ENCODE measurements at places on chromosomes 5 and 9.
A peak's percentile ranks its signal among the peaks of the same experiment; 100 is the strongest.

DNA sequence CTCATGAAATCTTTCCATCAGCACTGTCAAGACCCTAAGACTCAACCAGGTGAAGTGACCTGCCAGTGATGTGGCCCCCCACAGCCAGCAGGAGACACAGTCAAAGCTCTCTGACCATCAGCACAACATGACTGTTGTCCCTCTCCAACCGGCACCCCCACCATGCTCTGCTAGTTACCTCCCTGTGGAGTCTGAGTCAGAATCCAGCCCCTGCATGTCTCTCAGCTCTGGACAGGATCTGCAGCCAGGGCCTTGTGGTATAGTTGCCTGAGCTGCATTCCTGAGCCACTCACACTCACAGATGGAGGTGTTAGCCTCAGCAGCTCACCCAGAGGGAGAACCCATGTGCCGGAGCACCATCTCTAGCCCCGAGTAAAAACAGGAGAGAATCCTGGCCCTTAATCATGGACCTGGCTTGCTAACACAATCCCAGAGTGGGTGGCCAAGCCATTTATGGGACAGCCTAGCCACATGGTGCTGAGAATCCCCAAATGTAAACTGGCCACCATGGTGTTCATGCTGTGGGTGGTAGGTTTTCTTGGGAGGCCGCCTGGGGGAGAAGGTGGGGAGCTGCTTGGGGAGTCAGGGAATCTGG is 237.8 kb downstream of the PAPPA start:
- DNase-seq: no peak

- no peak for DNase-seq
Observed at GRCh38 chr5:174832811-174833210, 108.4 kb downstream of the MSX2 start.

GRCh38 chr5:157997991-157998504 is 139.1 kb upstream of the CLINT1 start:
- no peak for DNase-seq

DNA sequence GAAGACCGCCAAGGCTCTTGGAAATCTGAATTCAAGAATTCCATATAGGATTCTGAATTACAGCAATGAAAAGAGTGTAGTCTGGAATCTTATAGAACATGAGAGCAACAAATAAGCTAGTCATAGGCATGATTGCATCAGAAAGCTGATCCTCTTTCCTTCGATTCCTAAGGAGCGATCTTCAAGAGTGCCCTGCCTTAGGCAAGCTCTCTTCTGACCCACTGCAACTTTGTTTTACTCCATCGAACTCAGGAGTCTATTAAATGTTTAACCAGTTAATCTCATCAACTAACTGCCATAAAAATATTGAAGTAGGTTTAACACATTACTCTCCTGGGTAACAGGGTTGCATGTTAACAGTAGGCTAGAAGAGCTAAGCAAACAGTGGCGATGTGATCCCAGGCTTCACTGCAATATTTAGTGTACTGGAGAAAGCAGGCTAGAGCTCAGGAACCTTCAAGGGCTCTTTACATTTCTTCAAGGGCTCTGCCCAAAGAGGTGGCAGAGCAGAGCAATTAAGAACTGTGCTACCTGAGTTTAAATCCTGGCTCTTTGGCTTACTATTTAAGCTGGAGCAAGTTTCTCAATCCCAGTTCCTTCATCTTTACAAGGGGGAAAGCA is 146.3 kb downstream of the RORB start:
- no peak for DNase-seq

DNA sequence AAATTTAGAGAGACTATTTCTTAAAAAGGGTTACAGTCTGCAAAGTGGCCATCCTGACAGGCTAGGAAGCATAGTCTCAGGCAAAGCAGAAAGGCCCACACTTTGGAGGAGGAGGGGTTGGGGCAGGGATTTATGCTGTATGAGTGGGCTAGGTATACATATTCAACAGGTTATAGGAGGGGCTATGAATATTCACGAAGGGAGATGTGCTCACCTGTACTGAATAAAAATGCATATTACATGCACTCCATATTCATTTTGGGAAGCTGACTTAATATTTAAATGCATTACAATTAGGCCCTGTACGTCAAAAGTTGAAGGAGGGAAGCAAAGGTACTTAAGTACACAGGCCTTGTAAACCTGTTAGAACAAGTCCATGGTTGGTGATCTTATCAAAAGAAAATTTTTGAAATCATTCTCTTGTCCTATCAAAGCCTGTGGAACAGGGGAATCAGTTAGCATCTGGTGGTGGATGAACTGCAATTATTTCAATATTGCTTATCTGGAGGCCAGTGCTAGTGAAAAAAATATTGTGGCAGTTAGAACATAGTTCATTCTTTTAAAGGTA is 1.6 kb downstream of the CENPP start:
- no peak for DNase-seq

- peak; percentile 72 for DNase-seq
Observed at GRCh38 chr5:141821430-141821925, 56.7 kb downstream of the PCDH1 start.

- DNase-seq: peak; percentile 30
Observed at GRCh38 chr5:142063878-142064331, 44.7 kb upstream of the NDFIP1 start.

DNA sequence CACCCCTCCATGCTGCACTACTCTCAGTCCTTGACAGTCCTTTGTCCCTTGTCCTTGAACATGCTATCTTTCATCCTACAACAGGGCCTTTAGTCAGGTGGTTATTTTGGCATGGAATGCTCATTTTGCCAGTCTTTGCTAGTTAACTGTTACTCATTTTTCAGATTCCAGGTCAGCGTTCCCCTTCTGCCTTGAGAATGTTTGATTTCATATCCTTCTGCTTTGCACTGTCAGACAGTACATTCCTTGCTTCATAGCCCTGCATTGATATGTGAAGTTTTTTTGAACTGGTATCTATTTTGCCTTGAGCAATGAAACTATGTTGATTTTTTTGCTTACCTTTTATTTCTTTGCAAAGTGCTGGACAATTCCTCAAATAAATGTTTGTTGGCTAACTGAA is 638.2 kb upstream of the SEMA6A start:
- DNase-seq: no peak

- DNase-seq: no peak
Observed at GRCh38 chr5:170362102-170362501, 27.1 kb downstream of the KCNMB1 start.

- peak; percentile 75 for DNase-seq
Observed at GRCh38 chr5:172782169-172783039, 11.4 kb upstream of the DUSP1 start.

- no peak for DNase-seq
Observed at GRCh38 chr5:40073927-40074326, 605.8 kb upstream of the PTGER4 start.

GRCh38 chr9:13832446-13832845 is 481.5 kb downstream of the NFIB start:
- no peak for DNase-seq

DNA sequence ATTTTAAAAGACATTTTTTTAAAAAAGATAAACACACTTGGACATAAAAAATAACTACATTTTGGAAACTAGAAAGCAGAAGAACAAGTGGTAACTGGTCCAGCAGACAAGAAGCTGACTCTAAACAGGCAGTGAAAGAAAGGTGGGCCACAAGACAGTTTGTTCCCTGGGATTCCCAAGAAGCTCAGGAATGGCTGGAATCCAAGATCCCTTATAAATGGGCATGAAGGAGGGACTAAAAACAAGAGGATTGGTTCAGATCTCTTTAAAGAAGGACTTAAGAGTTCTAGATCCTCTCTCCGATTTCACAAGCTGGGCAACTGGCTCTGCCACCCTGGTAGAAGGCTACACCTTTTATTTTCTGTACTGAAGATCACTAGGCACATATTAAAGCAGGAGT is 102.8 kb downstream of the ARL15 start:
- DNase-seq: no peak

- DNase-seq: no peak
Observed at GRCh38 chr5:61098251-61098995, 63.8 kb downstream of the SMIM15 start.

DNA sequence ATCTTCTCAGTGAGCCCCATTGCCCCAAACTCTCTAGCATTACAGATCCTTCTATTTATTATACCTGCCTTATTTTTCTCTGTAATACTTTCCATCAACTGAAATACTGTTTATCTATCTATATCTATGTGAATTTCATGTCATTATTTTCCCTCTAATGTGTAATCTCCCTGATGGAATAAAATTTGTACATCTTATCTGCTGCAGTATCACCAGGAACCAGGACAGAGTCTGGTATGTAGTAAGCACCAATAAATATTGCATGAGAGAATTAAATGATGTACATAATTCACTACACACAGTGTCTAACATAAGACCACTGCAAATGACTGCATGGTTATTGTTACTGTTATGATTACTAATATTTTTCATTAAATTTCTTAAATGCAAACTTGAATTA is 759.1 kb downstream of the PRELID2 start:
- DNase-seq: no peak

GRCh38 chr9:136678624-136679023 is 8.6 kb downstream of the AGPAT2 start:
- no peak for DNase-seq

- no peak for DNase-seq
Observed at GRCh38 chr5:179765400-179765799, 28.4 kb upstream of the LTC4S start.

GRCh38 chr5:119395080-119395836 is 39.4 kb downstream of the TNFAIP8 start:
- no peak for DNase-seq

GRCh38 chr9:84271531-84271900 is 69.0 kb downstream of the SLC28A3 start:
- no peak for DNase-seq

DNA sequence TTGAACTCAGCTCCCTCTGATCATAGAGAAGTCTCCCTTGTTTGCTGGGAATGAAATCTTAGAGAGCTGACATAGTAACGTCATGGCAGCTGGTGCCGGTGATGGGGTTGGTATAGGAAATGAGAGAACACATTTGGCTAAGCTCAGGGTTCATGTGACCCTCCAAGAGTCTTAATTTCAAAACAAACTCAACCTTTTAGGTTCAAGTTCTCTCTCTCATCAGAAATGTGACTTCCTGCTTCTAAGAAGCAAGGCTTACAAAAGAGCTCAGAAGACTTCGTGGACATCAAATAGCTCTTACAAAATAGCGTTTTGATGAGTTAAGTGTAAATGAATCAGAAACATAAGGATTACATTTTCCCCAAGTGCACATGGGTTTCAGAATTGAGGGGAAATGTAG is 97.3 kb downstream of the PAPPA start:
- no peak for DNase-seq

- no peak for DNase-seq
Observed at GRCh38 chr5:99664972-99665371, 736.2 kb upstream of the CHD1 start.

- DNase-seq: peak; percentile 17
Observed at GRCh38 chr5:83608122-83608521, 112.5 kb downstream of the HAPLN1 start.

DNA sequence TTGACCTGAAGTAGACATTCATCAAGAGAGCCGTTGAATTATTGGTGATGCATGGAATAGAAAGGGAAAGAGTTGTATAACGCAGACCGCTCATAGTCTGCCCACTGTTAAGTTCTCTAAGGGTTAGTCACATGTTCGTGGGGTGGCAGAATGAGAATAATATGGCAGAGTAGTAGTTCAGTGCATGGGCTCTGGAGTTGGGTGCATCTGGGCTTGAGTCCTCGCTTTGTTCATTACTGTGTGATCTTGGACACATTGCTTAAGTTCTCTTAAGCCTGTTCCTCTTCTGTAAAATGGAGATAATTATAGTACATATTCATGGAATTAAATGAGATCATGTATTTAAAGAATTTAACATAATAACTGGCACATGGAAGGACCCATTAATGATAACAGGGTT is 23.6 kb downstream of the TNPO1 start:
- DNase-seq: no peak

DNA sequence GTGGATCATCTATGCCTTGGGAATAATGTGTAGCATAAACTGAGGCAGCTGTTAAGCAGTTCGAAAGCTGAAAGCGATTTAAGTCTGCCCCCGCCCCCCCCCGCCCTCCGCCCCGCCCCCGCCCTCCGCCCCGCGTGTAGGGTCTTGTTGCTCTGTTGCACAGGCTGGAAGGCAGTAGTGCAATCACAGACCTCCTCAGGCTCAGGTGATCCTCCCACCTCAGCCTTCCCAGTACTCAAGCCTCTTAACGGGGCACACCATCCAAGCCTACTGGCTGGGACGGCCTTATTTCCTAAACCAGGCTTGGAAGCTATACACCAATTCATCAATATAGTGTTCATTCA is 945 bp downstream of the ANKDD1B start:
- DNase-seq: no peak

GRCh38 chr5:51414516-51414915 is 31.3 kb downstream of the ISL1 start:
- DNase-seq: no peak

DNA sequence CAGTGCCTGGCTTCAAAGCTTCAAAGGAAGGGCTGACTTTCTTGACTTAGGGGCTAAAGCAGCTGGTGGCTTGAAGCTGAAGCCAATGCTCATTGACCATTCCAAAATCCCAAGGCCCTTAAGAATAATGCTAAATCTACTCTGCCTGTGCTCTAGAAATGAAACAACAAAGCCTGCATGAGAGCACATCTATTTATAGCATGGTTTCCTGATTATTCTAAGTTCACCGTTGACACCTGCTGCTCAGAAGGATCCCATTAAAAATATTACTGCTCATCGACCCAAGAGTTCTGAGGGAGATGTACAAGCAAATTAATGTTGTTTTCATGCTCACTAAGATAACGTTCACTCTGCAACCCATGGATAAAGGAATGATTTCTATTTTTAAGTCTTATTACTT is 6.7 kb downstream of the TMEM174 start:
- DNase-seq: no peak

GRCh38 chr5:80070338-80071056 is 35.3 kb downstream of the THBS4 start:
- DNase-seq: no peak

All from NCI-H1694 treated with DMSO at 0.1 percent for 48 hours (cell line).